ENCODE measurements at places on chromosomes 5 and 9. TPM values are rescaled to one million over a fixed set of nuclear protein-coding genes. Genes with fewer than 3 reads are reported as not detected.

- DNase-seq = no peak
Observed at GRCh38 chr5:72286798-72287197, 33.2 kb downstream of the MRPS27 start.

GRCh38 chr9:137348769-137349470 lies 46.8 kb upstream of the NRARP start:
- DNase-seq = no peak

DNA sequence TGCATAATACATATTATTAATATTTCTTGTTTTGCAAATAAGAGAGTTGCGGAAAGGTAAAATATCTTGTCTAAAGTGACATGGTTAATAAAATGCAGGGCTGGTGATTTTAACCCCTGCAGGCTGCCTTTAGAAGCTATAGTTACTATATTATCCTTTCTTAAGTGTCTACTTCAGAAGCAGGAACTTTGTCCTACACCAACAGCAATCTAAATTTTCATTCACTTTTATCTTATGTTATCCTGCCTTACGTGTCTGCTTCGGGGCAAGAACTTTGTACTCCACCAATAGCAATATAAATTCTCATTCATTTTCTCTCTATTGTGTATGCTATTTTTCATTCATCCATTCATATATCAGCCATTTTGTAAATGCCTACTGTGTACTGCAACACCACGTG lies 719.5 kb downstream of the TLR4 start:
- no peak for DNase-seq

- no peak for DNase-seq
Observed at GRCh38 chr9:34663303-34663605, 797 bp upstream of the CCL27 start.

DNA sequence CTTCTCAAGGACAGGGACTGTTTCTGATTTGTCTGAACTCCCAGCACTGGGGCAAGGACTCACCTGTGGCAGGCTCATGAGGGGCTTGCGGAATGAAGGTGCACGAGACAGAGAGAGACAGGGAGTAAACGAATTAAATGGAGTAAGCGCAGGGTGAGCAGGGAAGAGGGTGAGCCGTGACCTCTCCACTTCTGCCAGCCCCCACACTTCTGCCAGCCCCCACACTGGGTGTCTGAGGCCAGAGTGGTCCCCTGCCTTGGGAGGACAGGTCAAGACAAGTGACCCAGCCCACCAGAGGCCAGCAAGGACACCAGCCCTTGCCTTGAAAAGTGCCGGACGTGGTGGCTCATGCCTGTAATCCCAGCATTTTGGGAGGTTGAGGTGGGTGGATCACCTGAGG lies 37.2 kb downstream of the DAB2IP start:
- DNase-seq = no peak

DNA sequence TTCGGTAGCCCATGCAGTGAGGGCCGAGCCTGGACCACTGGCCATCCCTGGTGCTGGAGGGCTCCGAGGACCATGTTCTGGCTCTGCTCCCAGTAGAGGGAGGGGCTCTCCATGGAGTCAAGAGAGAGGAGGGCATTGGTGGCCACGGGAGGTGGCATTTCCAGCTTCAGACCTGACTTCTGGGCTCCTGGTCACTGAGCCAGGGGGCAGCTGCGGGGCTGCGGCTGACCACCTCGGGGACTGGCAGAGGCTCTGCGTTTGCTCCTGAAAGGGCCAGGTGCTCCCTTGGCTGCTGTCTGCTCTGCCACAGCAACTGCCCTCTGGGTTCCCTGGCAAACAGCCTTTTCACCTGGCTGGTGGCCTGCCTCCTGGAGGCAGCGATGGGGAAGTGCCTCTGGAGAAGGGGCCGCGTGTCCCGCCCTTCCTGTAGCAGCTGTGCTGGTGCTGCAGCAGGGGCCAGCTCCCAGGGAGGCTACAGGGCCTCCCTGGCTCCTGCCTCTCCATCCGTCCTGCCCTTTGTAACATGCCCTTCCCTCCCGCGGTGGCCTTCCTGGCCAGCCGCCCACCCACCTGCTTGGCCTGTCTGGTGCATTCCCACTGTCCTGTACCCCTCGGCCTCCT lies 144.6 kb downstream of the CACNA1B start:
- DNase-seq = no peak

DNA sequence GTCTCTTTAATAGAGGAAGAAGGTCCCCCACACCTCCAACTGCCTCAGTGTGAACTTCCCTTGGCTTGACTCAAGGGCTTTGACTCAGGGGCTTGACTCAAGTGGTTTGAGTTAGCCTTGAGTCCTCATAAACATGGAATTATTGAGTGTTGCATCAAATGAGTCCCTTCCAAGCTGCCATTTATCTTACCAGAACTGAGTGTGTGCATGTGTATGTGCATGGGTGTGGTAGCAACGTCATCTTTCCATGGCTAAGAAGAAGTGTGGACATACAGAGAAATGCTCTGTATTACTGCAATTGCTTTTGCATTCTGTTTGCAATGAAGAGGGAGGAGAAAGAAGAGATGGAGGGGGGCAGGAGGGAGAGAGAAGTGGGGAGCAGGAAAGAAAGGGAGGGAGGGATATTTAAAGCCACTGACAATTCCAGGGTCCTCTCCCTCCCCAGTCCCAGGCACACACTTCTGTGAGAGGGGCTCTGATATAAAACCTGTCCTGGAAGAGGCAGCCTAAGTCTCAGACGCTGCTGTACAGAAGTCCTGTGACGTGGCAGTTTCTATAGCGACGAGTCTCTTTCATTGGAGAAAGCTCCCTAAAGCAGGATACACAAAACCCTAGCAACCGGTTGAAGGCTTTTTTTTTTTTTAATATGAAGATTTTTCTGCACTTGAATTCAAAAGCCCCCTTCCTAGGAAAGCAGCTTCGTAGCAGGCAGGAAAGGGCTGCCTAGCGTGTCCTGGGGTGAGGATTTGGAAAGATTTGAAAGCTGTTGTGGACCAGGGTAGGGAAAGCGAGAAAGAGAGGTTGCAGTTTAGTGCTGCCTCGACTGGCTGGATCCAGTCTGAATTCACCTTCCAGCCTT lies 93.3 kb upstream of the MAP1B start:
- no peak for DNase-seq

- DNase-seq = no peak
Observed at GRCh38 chr5:112929336-112930081, 7.5 kb upstream of the REEP5 start.

GRCh38 chr5:16076657-16077056 lies 102.9 kb downstream of the MARCHF11 start:
- DNase-seq = no peak

GRCh38 chr5:15020736-15021135 lies 149.2 kb upstream of the ANKH start:
- no peak for DNase-seq

DNA sequence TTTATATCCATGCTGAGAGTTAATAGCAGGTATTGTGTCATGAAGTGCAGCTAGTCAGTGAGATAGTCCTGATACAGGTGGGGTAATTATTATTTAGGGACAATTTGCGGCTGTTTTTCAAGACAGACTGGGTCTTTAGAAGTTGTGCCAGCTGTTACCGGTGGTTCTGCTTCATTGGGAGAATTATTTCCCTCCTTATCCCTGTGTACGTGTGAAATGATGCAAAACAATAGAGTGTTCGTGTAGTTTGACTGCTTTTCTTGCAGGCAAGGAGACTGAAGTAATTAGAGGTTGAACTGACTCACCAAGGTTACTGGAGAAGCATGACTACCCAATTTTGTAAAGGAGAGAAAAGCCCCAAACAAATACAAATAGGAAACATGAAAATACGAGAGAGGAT lies 101.7 kb downstream of the ARRDC3 start:
- DNase-seq = no peak

- DNase-seq = no peak
Observed at GRCh38 chr9:114574438-114574837, 13.1 kb upstream of the ATP6V1G1 start.

DNA sequence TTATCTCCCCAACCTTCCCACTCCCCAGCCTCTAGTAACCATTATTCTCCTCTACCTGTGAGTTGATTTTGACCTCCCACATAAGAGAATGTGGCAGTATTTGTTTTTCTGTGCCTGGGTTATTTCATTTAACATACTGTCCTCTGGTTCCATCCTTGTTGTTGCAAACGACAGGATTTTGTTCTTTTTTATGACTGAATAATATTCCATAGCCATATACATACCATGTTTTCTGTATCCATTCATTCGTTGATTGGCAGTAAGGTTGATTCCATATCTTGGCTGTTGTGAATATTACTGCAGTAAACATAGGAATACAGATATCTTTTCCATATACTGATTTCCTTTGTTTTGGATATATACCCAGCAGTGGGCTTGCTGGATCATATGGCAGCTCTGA lies 20.8 kb downstream of the GPBP1 start:
- DNase-seq = no peak

GRCh38 chr5:142844866-142845265 lies 74.7 kb downstream of the ARHGAP26 start:
- DNase-seq = no peak

DNA sequence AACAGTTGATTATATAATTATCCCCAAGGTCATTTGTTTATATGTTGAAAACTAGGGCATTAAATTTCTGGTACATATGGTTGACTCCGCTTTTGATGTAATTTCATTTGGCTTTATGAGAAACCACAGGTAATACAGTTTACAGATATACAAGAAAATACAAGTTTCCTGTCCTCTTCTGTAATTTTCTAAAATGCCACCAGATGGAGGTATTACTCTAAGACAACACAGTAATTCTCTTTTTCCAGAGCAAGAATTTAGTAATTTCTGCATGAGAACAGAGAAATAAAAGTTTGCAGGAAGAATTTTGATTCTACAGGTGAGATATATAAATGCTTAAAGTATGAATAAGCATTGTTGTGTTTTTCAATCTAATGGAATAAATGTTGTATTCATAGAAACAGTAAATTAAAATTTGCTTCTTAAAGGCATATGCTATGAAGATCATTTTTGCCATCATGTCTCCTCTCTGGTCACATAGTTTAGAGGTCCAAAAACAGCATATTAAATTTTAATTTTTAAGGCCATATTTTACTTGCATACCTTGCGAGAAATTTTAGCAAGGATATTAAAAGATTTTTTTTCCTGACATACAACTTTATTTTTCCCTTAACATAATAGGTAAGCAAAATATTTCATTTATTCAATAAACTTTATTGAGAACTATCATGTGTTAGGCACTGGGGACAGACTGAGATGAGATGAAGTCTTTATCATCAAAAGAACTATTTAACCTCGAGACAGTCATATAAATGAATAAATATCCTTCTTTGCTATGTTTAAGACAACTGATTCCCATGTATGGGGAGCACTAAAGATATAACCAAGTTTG lies 22.7 kb downstream of the CHD1 start:
- DNase-seq = no peak

GRCh38 chr9:73667749-73668148 lies 516.1 kb downstream of the ANXA1 start:
- no peak for DNase-seq

DNA sequence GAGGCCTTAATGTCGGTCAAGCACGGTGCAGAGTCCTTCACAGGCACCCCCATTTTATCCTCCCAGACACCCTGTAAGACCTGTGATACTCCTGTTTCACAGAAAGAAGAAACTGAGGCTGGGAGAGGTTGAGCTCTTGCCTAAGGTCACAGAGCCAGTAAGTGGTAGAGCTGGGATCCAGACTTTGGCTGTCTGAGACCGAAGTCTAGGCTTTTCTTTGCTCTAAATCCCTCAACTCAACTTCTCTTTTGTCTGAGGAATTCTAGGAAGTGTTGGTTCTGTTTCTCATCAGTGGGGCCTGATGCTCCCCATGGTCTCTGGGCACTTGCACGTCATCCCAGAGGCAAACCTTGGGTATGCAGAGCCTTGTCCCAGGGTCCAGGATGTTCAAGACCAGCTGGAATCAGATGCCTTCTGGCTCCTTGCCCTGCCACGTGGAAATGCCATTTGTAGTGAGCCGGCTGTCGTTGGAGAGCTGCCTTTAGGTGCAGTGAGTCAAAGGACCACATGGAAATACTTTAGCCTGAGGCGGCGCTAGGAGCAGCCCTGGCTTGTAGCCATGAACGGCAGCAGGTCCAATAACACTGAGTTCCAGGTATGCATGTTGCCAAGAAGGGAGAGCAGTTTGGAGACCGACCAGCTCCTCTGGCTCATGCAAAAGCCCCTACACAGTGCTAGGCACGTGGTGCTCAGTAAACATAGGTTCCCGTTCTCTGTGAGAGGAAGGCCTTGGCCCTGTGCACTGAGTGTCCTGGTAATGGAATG lies 9.2 kb downstream of the DCANP1 start:
- DNase-seq = no peak

DNA sequence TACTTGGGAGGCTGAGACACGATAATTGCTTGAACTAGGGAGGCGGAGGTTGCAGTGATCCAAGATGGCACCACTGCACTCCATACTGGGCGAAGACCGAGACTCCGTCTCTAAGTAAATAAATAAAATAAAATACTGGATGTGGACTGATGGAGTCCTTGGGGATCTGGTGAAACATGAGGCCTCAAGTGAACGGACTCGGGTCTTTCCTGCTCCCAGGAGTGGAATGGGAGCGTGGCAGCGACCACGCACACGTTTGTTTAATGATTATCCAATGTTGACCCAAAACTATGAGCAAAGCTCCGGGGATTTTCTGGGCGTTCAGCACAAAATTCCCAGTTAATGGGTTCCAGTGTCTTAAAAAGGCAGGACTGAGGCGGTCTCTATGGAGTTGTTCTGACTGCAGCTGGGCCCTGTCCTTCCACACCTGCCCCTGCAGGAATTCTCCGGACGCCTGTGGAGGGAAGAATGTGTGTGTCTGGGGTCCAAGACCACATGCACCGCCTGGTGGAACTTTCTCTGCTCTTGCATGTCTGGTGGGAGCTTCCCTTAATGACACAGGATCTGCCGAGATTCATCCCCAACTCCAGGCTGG lies 26.6 kb downstream of the NEK6 start:
- no peak for DNase-seq

DNA sequence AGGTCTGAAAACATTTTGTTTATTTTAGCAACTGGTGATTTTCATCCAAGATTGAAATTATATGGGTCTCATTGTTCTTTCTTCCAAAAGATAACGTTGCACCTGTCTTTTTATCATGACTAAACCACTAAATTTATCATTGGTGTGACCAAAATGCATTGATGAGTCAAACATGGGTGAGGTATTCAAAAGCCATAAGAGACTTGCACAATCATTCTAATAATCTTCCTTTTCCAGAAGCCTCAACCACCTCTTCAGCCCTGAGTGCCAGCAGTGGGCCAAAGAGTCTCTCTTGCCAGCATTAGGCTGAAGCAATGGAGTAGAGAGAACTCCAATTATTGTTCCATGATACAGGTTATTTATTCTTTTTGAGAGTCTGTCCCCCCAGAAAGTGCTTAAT lies 198.9 kb downstream of the LURAP1L start:
- no peak for DNase-seq

- DNase-seq = no peak
Observed at GRCh38 chr9:115456515-115456914, 338.6 kb upstream of the TNC start.

The IL9 gene
- total RNA-seq = not detected

The OLFM1 gene
- 8.6 TPM for total RNA-seq

The GLRA1 gene
- not detected for total RNA-seq

The ARSK gene
- 2.2 TPM for total RNA-seq

The HTR4 gene
- 0.70 TPM for total RNA-seq

The LCN15 gene
- total RNA-seq = not detected
